ENCODE measurements at places on chromosomes 3 and 15.

DNA sequence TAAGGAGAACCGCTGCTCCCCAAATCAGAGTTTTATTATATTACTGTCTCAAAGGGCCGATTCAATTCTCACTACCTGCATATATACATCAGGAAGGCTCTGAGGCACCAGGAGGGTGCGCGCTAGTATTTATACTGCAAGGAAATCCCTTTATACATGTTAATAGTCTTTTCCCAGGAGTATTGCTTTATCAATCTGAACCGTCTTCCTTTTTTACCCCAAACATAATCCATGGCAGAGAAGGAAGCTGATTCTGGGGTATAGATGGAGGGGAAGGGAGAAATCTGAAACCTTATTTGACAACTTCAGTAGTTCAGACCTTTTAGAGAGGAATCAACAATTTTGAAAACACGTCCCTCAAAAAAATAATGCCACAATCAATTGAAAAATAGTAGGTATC is at the start of gene POU1F1:
POU1F1 (minus strand) TSS at position 101 of the 400 bp plus-strand sequence. CDS start 122 bp downstream, outside the sequence.
- no peak for DNase-seq

- no peak for DNase-seq
These were observed 19.9 kb downstream of the COL8A1 start for GRCh38 chr3:99658274-99658673.

DNA sequence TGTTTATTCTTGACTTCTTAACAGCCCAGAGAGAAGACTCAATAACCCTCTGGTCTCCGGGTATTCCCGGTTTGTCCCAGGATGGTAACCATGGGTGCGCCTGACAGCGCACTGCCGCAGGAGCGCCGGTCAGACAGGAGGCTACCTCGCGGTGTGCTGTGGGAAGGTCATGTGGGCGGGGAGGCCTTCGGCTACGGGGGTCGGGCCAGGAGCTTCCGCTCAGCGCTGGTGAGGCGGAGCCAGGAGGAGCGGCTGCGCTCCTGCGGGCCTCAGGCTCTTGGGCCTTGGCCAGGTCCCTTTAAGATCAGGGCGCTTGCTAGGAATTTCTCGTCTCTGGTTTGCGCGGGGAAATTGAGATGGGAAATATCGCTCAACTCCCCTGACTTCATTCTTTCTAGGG is 182.3 kb upstream of the NDN start:
- DNase-seq, result no peak

DNA sequence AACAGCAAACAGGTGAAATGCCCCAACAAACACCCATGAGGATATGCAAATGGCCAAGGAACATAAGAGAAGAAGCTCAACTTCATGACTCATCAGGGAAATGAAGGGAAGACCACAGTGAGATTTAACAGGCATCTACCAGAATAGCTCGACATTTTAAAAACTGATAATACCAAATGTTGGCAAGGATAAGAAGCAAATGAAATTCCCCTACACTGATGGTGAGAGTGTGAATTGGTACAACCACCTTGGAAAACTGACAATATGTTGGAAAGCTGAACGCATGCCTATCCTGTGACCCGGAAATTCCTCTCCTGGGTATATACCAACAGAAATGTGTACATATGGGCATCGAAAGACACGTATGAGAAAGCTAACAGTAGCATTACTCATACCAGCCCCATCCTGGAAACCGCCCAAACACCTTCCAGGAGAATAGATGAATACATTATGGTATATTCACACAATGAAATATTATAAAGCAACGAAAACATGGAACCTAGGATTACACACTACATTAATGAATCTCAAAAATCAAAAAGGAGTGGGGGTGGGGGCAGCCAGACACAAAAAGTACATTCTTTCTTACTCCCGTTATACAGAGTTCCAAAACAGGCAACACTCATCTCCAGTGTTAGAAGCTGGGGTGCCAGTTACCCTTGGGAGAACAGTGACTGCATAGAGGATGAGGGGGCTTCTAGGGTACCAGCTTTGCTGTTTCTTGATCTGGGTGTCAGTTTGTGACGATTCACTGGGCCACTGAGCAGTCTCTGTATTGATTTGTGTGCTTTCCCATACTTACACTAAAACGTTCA is 16.9 kb downstream of the RFTN1 start:
- DNase-seq, result no peak

- DNase-seq, result no peak
These were observed 24.6 kb downstream of the ITPR1 start for GRCh38 chr3:4517643-4518311.
